Epithelial cell of proximal tubule (primary cell): ENCODE measurements at places on chromosomes 3 and 15.

- no peak for DNase-seq
Measured at GRCh38 chr3:77407441-77407840, 367.5 kb downstream of the ROBO2 start.

GRCh38 chr3:101849714-101850245, 466 bp downstream of the NFKBIZ start:
- DNase-seq = no peak

DNA sequence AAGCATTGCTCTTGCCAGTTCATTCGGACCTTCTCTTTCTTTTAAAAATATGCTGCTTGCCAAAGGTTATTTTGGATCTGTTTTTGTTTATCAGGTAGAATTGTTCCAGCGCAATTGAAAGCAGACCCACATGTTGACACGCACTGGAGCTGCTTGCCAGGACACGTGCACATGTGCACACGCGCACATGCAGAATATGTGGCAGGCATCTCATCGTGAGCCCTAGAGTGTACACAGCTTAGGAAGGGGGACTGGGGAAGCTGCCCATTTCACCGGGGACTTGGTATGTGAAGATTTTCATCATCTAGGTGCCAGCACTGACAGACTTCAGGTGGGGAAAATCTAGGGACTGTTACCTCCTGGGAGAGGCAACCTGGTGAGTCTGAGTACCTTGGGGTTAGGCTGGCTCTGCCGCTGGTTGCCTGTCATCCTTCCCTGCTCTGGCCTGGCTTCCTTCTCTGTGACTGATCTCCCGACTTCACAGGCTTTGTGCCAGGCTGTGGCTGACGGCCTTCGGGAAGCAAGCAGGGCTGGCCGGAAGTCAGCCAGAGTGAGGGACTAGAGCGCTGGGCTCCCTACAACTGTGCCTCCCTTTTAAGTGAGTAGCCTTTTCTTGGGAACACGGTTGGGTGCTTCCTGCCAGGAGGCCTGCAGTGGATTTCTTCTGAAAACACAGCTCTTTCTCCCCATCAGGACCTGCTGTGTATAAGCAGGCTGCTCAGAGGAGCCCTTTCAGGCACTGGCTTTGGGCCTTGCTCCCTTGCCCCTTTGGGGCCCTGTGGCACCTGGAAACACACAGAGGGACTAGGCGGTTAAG, 129.3 kb downstream of the EEFSEC start:
- DNase-seq = no peak

DNA sequence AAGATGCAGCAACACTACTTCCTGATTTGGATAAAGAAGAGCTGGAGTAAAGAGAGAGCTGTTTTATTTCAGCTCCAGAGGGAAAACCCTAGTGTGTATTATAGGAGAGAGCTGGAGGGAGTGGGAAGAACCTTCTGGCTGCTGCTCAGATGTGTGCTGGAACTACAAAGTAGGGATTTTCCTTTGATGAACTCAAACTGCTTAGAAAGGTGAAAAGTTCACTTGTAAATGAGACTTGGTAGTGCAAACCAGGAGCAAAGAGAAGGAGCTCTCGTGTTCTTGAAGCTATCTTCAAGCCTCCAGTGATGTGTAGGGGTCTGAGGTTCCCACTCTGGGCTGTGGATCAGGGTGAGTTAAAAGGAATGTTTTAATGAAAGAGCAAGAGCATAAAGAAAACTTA, 110.4 kb downstream of the EDEM1 start:
- no peak for DNase-seq

- DNase-seq = no peak
Measured at GRCh38 chr15:62254137-62254934, 89.3 kb upstream of the C2CD4B start.

GRCh38 chr15:67134067-67134838, 68.9 kb downstream of the SMAD3 start:
- DNase-seq = peak; percentile 99

DNA sequence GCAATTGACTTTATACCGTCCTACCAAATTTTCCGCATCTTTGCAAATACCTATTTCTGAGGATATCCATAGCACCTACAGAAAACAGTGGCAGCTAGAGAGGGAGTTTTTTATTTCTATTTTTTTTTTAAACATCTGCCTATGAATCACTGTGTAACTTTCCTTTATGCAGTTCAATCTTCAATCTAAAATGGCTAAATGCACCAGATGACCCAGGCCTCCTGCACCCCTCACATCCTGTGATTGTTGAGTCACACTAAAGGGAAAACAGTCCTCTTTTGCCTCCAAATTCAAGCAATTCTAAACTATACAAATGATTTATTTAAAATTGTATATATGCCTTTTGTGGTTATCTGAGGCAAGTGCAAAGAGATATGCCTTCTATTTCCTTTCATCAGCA, 20.1 kb upstream of the BCL6 start:
- no peak for DNase-seq

GRCh38 chr3:46524008-46524407, 26.2 kb downstream of the RTP3 start:
- no peak for DNase-seq

GRCh38 chr3:123871946-123872345, 12.2 kb downstream of the MYLK start:
- peak; percentile 68 for DNase-seq

DNA sequence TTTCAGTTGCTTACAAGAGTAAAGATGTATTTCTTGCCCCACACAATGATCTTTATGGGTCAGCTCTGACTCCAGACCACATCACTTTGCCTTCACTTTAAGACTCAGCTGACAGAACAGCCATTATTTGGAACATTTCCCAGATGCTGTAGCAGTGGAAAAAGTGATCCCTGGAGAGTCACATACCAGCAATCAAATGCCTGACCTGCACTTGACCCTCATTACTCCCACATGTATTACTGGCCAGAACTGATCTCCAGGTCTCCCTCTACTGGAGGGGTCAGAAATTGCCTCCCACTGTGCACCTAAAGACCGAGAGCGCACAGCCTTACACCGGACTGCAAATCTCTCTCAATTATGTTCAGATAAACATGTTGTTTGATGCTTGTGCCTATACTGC, 88.6 kb upstream of the ZNF385D start:
- peak; percentile 71 for DNase-seq

DNA sequence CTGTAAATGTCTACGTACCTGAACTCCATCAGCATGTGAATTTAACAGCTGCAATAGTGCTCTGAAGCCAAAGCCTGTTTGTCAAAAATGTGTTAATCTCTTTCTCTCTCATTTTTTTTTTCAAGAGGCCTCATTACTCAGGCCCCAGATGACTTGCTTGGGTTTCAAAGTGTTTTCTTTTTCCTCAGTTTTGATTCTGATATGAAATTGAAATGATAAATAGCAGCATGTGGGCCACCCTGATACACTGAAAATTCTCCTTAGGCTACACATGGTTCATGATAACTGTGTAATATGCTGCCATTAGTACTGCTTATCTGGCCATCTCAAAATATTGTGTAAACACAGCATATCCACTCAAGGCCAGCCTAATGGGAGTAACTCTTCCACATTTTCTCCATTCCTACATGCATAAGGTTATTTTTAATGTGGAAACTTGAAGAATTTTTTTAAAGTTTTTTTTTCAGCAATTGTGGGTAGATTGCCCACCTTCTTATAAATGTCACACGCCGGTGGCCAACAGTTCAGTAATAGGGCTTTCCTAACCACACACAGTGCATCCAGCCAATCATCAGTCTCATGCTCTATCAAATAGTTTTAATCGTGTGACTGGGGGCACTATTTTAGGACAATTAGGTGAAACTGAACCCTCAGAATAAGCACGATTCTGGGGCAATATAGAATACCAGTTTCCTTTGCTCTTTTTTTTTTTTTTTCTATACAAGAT, 13.1 kb upstream of the DENND4A start:
- no peak for DNase-seq

- DNase-seq = no peak
Measured at GRCh38 chr3:12177126-12177525, 18.4 kb upstream of the TIMP4 start.

- no peak for DNase-seq
Measured at GRCh38 chr15:67091071-67091979, 25.9 kb downstream of the SMAD3 start.

DNA sequence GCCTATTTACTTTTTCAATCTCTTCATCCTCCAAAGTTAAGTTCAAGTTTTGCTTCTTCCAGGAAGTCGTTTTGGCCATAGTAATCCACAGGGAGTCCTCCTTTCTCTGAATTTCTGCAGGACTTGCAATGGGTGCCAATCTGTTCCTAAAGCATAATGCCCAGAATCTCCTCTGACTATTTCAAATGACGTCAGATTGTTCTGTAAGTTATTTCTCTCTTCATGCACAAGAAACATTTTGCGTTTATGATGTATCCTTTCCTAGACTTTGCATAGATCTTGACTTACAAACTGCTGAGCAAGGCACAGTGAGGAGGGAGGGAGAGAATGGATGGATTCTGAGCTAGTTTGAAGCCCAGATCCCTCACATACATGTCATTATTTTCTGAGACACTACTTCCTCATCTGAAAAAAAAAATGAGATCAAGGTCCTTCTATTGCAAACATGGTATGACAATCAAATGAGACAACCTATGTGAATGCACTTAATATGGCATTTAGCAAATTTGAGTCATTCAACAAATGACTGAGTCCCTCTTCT, 103.1 kb downstream of the MEX3B start:
- no peak for DNase-seq

GRCh38 chr3:38099518-38099917, 37.4 kb downstream of the ACAA1 start:
- DNase-seq = no peak

DNA sequence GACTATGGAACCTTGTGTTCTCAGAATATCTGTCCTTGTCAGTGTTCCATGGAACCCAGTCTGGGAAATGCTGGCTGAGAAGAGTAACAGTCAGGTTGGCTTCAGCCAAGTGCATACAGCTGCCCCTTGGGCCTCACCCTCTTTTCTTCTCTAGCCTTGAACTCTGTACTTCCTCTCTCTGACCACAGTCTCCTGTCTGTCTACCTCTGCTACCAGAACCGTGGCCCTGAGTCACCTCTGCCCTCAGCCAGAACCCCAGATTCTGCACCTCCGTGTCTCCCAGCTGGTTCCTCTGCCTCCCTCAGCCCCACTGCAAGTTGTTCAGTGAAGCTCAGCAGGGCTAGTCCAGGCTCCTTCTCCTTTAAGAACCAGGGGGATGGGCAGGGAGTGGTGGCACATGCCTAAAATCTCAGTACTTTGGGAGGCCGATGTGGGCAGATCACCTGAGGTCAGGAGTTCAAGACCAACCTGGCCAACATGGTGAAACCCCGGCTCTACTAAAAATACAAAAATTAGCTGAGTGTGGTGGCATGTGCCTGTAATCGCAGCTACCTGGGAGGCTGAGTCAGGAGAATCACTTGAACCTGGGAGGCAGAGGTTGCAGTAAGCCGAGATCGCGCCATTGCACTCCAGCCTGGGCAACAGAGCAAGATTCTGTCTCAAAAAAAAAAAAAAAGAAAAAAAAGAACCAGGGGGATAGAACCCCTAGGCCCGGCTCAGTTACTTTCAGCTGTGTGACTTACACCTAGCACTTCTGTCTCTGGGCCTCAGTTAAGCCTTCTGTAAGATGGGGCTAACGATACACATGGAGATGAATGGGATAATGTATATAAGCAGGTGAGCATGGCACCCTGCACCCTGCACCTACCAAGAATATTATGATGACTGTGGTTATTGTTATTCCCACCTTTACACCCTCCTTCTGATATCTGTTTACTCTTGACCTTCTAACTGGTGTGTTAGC, 24.3 kb upstream of the TATDN2 start:
- no peak for DNase-seq

DNA sequence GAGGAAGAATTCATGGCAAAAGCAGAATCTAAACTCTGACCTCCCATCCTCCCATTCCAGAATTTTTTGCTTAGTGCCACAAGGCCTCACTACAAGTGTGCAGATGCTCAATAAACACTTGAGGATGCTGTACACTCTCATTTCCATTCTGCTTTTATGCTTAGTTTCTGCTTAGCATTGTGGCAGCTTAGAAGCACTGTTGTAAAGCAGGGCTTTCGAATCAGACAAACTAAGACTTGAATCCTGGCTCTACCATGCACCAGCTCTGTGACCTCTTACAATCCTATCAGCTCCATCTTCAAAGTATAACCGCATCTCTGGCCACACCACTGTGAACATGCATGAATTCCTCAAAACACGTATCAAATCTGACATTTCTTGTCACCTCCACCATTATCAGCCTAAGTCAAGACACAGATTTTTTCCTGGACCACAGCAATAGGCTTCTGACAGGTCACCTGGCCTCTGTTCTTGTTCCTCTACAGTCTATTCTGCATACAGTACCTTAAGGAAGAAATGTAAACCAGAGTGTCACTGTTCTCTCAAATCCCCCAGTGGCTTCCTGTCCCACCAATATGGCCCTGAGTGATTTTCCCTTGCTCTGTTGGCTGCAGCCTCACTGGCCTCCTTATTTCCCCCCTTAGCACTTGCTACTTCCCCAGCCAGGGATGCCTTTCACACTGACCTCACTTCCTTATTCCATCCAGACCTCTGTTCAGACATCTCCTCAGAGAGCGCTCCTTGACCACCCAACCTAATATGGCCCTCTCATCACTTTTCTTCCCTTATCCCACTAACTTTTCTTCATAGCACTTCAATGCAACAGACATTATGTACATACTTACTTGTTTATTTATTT, 8.1 kb upstream of the PHC3 start:
- no peak for DNase-seq

DNA sequence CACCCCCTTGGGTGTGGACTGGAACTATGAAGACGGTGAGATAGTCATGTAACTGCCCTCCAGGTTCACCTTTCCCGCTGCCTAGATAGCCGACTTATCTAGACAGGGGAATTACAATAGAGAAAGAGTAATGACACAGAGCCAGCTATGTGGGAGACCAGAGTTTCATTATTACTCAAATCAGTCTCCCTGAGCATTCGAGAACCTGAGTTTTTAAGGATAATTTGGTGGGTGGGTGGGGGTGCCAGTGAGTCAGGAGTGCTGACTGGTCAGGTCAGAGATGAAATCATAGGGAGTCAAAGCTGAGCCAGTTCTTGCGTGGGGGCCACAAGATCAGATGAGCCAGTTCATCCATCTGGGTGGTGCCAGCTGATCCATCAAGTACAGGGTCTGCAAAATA, 19.7 kb upstream of the DNAJC19 start:
- no peak for DNase-seq

- DNase-seq = no peak
Measured at GRCh38 chr15:49415149-49415548, 7.9 kb upstream of the FGF7 start.

DNA sequence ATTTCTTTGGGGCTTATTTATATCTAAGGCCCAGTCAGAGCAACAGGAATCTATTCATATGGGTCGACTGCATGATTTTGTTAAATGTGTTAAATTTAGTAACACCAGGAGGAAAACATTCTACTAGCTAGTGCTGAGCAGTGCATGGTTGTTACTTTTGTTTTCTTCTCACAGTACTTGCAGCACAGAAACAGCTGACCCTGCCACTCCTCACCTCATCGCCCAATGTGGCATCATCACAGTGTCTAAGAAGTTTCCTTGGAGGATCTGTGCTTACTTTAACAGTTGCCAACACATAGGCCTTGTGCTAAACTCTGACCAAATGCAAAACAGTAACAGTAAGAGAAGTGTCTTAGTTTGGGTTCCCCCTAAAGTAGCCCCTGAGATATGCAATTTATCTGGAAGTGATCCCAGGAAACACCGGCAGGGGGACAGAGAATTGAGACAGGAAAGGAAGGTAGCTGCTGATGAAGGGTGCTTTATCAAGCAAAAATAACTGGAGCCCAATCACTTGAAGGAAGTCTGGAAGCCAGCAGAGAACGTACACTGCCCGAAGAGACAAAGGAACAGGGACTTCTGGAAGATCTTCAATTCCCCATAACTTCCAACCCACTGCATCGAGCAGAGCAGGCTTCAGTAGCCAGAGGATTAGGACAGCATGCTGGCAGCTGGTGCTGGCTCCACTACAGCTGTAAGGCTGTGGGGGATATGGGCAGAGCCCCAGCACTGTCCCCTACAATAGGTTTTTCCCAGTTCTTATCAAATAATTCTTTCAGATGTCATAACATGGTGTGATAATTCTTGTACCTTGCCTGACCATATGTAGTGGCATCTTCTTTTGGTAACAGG, 36.0 kb upstream of the ULK4 start:
- DNase-seq = no peak
